Dermis blood vessel endothelial cell (primary cell): ENCODE measurements at places on chromosomes 7 and 10.

GRCh38 chr10:78684947-78685346 lies 383.8 kb upstream of the ZMIZ1 start:
- DNase-seq: no peak

DNA sequence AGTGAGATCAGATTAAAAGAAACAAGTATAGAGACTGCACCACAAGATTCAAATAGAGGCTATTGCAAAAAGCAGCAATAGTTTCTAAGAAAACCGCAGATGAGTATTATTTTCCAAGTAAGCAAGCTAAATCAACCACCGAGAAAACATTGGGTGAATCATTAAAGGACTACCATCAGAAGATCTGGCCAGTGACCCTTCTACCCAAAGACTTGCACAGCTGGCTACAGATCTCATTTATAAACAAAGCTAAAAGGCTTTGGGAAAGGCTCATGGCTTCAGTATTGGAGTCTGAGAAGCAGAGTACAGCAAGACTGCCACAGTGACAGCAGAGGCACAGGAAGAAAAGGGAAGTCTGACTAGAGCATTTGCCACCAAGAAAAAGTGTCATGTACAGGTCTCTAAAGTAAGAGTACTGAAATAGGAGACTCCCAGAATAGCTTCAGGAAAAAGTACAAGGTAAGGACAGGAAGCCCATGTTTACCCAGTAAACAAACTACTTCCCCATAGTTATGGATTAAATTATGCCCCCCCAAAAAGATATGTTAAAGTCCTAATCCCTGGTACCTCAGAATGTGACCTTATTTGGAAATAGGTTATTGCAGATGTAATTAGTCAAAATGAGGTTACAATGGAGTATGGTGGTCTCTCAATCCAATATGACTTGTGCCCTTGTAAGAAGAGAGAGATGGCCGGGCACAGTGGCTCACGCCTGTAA lies 19.0 kb downstream of the STEAP1 start:
- DNase-seq: no peak

- DNase-seq: peak; percentile 81
These were observed 69.9 kb upstream of the GTF2I start for GRCh38 chr7:74587435-74588126.

DNA sequence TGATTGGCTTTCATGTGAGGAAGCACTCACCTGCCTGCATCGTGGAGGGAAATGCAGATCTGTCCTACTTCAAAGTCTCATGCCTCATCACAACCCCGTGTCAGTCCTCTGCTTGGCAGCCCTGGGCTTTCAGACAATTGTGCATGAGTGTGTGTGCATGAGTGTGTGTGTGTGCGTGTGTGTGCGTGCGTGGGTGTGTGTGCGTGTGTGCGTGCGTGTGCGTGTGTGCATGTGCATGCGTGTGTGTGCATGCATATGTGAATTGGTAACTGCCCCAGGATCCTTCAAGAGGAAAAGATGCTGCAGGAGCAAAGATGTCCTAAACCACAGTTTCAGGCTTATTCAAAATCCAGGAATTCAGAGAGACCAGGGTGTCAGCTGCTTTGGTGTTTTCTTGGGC lies 71.3 kb downstream of the LANCL2 start:
- no peak for DNase-seq

DNA sequence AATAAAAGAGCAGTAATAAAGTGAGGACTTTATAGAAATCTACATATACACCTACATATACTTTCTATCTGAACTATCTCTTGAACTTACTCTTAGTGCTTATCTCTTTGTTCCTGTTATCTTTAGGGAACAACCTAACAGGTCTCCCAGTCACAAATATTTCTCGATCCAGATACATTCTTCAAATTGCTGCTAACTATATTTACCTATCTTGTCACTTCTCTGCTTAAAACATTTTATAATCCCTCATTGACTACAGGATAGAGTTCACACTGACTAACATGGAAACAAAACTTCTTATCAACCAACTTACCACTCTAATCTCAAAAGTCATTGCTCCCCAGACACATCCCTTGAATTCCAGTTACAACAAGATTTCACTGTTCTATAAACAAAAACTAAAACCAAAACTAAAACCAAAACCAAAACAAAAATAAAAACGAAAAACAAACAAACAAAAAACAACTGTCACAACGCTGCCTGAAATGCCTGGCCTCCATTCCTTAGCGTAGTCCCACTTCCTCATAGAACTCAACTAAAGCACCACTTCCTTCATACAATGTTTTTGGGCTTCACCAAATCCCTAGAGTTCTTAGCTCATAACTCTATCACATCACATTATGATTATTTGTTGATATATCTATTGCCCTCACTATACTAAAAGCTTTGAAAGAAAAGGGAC lies 134.7 kb downstream of the SEMA3D start:
- no peak for DNase-seq

GRCh38 chr7:158702944-158703343 lies 1.7 kb downstream of the NCAPG2 start:
- no peak for DNase-seq

GRCh38 chr7:94042381-94042780 lies 38.2 kb upstream of the BET1 start:
- no peak for DNase-seq

DNA sequence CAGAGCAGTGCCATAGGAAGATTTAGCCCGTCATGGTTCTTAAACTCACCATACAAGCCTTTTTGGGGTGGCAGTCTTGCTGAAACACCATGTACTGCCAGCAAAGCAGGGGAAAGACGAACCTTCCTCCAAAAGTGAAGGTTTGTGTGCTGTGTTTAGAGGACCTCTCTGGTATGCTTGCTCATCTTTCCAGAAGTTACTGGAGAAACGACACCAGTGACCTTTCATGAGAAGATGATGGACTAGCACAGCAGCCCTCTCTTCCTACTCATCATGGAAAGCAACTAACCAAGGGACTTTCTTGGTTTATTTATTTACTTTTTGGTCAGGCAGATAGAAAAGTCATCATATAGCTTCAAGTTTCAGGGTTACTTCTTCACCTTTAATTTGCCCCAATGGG lies 247.4 kb downstream of the PTEN start:
- no peak for DNase-seq
